Stimulated activated CD8-positive, alpha-beta memory T cell treated with anti-CD3 and anti-CD28 coated beads, Interleukin-4, amount 100 ng/mL, for 4 hours (primary cell): ENCODE measurements at places on chromosomes 12 and 14.

DNA sequence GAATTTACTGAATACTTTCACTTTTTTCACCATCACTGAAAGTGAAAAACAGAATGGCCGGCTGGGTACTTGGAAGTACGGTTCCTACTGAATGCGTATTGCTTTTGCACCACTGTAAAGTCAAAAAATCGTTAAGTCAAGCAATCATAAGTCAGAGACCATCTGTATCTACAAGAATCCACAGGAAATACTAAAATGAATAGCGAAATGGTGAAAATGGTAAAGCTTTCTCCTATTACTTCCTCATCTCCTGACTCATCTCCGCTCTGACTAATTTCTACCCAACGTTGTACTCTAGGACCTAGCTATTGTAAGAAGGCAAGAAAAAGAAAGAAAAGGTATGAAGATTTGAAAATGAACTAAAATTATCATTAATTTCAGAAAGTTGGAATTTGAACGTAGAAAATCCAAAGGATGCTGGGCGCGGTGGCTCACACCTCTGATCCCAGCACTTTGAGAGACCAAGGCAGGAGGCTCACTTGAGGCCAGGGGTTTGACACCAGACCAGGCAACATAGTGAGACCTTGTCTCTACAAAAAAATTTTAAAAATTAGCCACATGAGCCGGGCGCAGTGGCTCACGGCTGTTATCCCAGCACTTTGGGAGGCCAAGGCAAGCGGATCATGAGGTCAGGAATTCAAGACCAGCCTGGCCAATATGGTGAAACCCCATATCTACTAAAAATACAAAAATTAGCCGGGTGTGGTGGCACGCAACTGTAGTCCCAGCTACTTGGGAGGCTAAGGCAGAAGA, 5.3 kb upstream of the CDCA4 start:
- no peak for DNase-seq

GRCh38 chr14:93744176-93744575, 44.1 kb downstream of the PRIMA1 start:
- DNase-seq, result no peak

DNA sequence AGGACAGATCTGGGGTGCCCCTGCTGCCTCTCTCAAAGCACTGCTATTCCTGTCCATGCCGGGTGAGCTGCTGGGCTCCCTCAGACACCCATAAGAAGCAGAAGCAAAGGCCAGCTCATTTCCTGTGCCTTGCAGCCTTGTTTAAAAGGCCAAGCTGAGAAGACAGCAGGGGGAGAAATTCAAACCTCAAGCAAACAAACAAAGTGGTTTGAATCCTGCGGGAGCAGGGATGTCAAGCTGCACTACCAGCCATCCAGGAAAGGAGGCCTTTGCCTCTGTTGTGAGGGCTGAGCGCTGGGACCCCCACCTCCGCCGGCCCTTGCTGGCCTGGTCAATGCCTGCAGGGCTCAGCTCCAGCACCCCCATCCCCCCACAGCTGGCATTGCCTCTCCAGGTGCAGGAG, 176.5 kb downstream of the PIWIL1 start:
- DNase-seq, result no peak

DNA sequence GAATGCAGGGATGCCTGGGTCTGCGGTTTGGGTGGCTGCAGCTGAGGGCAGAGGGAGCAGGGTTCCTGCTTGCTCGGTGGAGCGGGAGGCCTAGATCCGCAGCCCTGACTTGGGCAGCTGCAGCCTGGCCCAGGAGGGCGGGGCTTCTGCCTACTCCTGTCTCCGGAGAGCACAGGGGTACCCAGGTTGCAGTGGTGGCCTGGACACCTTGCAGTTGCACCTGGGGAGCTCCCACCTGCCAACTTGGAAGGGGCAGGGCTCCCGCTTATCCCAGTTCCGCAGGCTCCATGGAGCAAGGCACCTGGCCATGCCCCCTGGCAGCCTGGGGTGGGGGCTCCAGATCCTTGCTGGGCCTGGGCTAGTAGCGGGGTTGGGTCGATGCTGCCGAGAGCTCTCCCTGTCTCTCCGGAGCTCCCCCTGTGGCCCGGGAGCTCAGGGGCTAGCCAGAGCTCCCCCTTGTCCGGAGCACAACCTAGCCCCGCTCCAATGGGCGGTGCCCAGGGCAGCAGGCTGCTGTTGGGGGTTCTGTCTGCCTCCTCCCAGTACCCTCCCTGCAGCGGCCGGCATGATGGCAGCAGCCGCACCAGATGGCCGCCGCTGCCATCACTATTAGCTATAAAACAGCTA, 136.4 kb downstream of the PTPRR start:
- DNase-seq, result no peak

DNA sequence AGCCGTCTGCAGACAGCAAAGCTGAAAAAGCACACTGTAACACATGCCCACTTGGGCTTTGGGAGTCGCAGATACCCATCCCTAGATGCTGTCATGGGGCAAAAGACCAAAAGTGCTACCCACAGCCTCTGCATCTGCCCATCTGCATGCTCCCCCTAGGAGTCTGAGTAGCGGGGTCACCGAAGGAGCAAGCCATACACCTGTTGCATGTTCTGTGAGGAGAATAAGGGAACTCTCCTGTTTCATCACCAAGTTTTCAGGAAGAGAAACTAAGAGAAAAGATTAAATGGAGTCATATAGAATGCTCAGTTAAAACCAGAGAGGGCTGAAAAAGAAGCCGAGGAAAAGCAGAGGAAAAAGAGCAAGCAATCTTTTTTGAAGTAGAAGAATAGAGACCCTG, 13.7 kb upstream of the ST8SIA1 start:
- DNase-seq, result no peak

GRCh38 chr12:72011374-72011773, 72.7 kb downstream of the TPH2 start:
- DNase-seq, result no peak

- no peak for DNase-seq
Observed at GRCh38 chr14:33508126-33509062, 442.5 kb downstream of the EGLN3 start.

- no peak for DNase-seq
Observed at GRCh38 chr14:57189070-57189469, 79.6 kb downstream of the EXOC5 start.

GRCh38 chr14:86779416-86779815, 1213.6 kb downstream of the GALC start:
- DNase-seq, result no peak

- DNase-seq, result no peak
Observed at GRCh38 chr14:69318241-69318640, 58.3 kb downstream of the GALNT16 start.

- DNase-seq, result no peak
Observed at GRCh38 chr12:28936221-28936620, 212.9 kb upstream of the FAR2 start.

DNA sequence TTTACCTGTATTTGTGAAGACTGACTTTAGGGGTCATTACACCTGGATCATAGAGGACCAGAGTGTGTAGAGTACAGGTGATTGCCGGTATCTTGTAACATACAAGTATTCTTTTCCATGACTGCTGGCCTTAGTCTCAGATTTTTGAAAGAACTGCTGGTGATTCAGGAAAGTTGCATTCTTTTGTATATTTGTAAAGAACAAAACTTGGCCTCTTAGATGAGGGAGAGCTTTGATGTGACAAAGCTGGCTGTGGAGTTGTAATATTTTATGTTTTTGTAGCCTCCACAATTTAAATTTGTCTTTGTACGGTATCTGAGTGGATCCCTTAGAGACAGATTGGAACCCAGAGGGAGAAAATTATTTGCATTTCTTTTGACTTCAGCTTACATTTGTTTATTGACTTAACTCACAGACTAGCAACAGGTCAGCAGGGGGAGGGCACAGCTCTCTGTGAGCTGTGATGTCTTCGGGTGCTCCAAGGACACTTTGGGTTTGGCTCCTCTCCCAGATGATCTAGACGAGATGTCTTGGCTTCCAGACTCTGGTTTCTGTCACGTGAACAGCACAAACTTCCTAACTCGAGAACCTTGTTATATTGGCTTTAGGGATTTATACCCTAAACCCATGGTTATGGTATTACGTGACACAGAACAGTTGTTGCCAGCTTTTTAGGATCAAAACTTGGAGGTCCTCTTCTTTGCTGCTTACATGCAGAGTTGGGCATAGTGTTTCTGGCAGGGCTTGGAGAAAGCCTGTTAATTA, 65.9 kb downstream of the DAAM1 start:
- no peak for DNase-seq
